Activated CD4-positive, alpha-beta T cell treated with anti-CD3 and anti-CD28 coated beads, Interleukin-2, amount 10 ng/mL, durations not matched to agents 7 days and 5 days (primary cell): ENCODE measurements at places on chromosomes 12 and 14. TPM values are rescaled to one million over a fixed set of nuclear protein-coding genes. Genes with fewer than 3 reads are reported as not detected.

GRCh38 chr14:105924951-105925591, 398.7 kb downstream of the TMEM121 start:
- DNase-seq: no peak

DNA sequence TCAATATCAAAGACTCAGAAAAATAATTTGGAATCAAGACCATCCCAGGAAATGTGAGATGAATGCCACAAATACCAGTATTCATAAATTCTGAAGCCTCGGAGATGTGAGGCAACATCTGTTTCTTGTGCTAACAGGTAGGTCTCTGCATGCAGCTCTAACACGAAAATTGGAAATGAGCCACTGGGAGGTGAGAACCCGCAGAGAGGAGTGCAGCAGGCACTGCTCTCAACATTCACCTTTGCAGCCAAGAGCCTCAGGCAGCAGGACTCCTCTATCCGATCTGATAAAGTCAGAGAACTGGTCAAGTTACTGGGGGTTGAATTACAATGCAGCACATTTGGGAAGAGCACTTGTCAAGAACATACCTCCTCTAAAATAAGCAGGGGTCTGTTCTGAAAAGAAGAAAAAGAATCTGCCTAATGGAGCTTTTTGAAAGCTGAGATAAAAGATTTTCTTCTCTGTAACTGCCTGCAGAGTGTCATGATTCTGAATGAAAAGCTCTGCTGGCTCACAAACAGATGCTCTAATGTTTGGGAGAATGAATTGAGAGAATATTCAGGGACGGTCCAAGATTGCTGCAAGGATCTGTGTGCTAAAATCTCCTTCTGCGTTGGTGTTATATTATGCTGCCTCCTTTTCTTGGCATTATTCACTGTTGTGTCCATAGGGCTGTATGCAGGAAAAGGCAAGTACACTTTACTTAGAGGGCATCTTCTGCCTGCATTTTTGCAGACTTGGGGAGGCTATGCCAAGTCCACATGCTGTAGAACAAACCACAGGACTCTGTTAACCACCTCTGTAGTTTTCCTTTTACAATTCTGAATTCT, 209.6 kb upstream of the KRR1 start:
- no peak for DNase-seq

MYH6 gene
- total RNA-seq: 0.07 TPM

DNA sequence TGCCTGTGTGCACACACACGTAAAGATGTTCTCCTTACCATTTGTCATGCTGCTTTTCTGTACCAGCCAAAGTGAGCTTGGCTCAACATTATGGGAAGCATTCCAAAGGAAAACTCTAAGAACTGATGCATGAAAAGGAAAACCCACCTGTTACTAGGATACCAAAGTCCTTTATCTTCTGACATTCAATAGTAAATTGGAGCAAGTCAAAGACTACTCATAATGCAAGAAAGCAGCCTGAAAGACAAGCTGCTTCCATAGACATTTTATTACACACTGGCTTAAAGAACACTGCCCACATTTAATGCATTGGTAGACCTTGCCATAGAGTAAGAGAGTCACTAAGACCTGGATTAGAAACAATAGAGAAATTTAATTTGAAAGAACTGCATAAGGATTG, 159.0 kb downstream of the LRIG3 start:
- DNase-seq: no peak

GRCh38 chr12:67722296-67722695, 73.8 kb downstream of the DYRK2 start:
- no peak for DNase-seq

DNA sequence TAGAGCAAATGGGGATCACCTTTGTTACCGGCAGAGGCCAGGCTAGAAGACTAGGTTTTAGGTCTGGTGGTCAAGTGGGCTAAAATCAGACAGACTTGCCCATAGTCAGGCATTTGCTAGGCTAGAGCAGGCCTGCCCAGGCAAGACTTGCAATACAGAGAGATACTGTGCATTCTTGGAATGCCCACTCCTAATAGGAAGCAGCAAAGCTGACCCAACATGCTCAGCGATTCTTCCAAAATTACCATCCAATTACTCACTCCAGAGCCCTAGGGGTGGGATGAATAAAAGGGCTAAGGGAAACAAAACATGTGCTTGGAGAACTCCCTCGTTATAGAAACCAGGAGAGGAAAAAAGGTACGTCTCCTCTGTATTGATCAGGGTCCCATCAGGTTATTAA, 187.8 kb upstream of the AMIGO2 start:
- DNase-seq: no peak

- DNase-seq: no peak
Measured at GRCh38 chr14:24441485-24441884, 1.1 kb downstream of the SDR39U1 start.

GRCh38 chr14:87148655-87149054, 844.3 kb downstream of the GALC start:
- DNase-seq: no peak

DNA sequence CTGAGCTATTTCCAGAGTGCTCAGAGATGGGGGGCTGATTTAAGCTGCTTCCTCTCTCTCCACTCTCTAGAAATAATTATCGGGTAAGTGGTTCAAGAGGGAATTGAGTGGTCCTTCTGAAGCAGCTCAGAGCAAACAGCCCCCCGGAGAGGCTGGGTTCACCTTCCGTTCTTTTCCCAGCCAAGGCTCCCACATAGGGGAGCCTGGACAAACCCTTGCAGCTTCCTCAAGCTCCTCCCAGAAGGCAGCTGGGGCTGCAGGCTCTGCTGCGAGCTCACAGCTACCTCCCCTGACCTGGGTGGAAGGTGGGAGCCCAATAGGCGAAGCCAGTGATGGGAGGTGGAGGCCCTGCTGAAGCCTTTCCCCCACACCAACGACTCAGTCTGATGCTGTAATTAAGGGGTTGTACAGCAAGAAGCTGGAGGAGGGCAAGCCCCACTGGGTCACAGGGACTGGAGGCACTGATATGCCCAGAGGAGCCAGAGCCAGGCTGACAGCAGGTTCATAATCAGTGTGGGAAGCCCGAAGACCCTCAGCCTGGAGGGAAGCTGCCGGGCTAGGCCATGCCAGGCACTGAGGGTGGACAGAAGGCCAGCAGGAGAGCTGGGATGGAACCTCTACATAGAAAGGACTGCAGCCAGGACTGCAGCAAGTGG, 52.4 kb downstream of the ARL6IP4 start:
- DNase-seq: no peak

- DNase-seq: no peak
Measured at GRCh38 chr12:120642121-120642520, 1.7 kb downstream of the CABP1 start.
